ENCODE measurements at places on chromosomes 11 and 22.

GRCh38 chr11:111205632-111206385 is 39.7 kb upstream of the POU2AF2 start:
- no peak for DNase-seq

DNA sequence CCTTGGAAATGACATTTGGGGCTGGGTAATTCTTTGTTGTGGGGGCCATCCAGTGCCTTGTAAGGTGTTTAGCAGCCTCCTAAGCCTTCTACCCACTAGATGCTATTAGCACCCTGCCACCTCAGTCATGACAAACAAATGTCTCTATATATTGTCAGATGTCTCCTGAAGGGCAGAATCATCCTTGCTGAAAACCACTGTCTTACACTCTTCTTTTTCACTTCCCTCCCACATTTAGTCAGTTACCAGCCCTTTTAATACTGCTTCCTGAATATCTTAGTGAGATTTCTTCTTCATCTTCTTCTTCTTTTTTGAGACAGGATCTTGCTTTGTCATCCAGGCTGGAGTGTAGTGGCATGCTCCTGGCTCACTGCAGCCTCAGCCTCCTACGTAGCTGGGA is 33.1 kb downstream of the TNRC6B start:
- DNase-seq: no peak

DNA sequence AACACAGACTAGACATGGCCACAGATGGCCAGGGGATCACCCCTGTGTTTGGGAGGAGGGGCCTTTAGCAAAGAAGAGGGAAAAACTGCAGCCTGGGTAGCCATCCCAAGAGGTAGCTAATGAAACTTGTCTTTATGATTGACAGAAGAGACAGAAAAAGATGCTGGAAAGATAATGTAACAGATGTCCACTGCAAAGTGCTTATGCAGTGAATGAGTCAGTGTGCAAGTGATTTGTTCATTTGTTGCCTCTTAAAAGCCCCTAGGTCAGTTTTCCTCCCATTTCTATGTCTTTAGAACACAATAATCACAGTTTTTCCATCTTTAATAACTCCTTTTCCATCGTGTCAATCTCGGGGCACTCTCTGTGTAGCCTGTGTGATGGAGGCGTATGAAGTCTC is 57.2 kb downstream of the INSC start:
- DNase-seq: no peak

DNA sequence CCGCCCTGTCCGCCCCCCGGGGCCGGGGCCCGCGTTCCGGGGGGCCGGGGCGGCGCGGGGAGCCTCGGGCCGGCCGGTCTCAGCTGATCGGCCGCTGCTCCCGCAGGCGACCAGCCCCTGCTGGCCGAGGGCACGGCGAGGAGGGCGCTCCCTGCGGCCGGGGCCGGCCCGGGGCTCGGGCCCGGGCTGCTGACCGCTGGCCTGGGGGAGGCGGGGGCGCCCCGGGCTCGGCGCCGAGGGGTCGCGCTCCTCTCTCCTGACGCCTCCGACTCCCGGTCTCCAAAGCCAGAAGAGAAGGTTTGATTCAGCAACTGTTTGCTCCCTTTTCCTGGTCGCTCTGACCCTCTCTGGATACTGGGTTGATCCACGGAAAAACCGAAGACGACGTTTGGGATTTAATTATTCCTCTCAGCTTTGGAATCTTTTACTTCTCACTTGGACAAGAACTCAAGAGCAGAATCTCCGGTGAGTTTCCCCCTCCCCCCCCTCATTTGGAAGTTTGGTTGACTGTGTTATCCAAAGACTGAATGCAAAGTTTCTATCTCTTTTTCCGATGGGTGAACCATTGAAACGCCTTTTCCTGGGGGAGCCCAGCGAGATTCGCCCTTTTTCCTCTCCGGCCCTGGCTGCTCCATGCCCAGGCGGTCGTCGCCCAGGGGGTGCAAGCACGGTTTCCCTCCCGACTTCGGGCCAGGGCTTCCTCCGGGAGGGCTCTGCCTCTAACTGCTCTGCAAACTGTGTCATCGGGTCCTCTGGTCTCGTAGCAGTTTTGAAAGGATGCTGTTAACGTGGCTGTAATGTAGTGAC is 725 bp downstream of the KDM2A start:
- DNase-seq: no peak

DNA sequence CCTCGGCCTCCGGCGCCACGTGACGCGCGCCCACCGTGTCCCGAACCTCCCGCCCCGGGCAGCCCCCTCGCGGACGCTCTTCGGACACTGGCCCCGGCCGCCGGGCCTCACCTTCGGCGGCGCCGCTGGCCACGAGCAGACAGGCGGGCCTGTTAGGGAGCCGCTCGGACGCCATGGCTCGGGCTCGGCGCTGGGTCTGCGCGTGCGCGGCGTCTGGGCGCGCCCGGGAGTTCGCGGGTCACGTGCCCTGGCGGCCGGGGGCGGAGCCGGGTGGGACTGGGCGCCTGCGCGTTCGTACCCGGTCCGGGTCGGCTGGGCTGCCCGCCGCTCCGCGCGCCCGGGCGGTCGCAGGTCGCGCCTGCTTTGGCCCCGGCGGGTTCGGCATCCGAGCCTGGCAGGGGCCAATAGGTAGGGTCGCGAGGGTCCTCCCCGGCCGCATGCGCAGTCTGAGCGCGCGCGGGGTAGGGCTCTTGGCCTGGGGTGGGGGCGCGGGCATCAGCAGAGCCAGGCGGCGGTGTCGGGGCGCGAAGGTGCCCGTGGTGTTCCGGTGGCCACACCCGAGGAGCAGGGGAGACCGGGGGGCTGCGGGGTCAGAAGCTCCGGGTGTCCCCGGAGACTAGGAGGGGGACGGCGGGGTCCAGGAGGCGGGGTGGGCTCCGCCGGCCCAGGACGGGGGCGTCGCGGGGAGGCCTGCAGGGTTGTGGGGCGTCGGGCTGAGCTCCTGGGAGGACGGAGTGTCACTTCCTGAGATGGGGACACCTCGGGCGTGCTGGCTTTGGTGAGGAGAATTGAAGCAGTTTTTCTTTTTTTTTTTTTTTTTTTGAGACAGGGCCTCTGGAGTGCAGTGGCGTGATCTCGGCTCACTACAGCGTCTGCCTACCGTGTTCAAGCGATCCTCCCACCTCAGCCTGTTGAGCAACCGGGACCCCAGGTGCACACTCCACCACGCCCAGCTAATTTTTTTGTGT is at the start of gene GATD1:
Gene GATD1, minus strand, starts transcription at position 200 of the 968 bp plus-strand sequence. Its CDS starts 25 bp downstream, at position 175.
- DNase-seq: peak; percentile 98

DNA sequence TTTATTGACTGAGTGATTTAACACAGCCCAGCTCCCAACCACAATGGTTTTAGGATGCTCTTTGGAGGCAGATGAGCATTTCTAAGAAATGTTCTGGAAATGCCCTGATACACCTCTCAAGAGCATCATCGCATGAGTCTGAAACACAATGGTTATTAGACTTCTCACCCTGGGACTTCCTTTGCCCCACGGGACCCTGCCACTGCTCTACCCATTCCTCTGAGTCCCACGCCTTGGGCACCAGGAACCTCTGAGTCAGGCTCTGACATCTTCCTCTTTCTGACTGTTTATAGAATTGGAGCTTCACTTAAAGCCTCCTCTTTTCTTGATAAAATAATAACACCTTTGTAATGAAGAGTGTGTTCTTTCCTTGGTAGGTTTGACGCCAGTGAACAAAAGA is 85.6 kb upstream of the PARVA start:
- DNase-seq: no peak
